ENCODE measurements at places on chromosomes 6 and 20. TPM values are rescaled to one million over a fixed set of nuclear protein-coding genes. Genes with fewer than 3 reads are reported as not detected.
A peak's percentile ranks its signal among the peaks of the same experiment; 100 is the strongest.

DNA sequence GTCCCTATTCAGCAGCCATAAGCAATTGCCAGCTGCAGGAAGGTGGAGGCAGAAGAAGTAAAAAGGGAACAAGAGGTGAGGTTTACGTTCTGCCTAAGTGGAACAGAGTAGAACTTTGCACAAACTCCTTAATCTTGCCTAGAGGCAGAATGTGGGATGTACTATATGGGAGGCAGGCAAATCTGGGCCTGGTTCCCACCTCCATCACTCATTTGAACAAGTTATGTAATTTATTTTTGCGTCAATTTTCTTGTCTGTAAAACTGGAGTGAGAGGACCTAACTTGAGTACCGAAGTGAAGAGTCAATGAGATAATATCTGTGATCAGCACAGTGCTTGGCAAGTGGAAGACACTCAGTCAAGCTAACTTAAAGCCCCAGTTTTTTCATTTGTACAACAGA lies 2.0 kb upstream of the TPBG start:
- peak overlapping the region; percentile 81 for H3K4me3 ChIP-seq
- H3K27ac ChIP-seq = no peak overlapping the region
- DNase-seq = no peak
- H3K4me1 ChIP-seq = peaks cover 27% of the 10 kb centered on the region
- H3K36me3 ChIP-seq = peaks cover 4% of the 10 kb centered on the region

GRCh38 chr6:38968702-38969149 lies 79.9 kb upstream of the GLP1R start:
- no peak overlapping the region for H3K4me3 ChIP-seq
- no peak overlapping the region for H3K27ac ChIP-seq
- H3K4me1 ChIP-seq = no peaks in the 10 kb centered on the region
- no peak for DNase-seq

LHFPL5 gene
- not detected for total RNA-seq

GRCh38 chr6:130426066-130426721 lies 60.4 kb downstream of the TMEM200A start:
- no peak overlapping the region for H3K4me3 ChIP-seq
- no peaks in the 10 kb centered on the region for H3K36me3 ChIP-seq
- H3K27me3 ChIP-seq = no peaks in the 10 kb centered on the region
- no peak for DNase-seq

ZC2HC1B gene
- total RNA-seq = not detected

CLPSL2 gene
- not detected for total RNA-seq

DNA sequence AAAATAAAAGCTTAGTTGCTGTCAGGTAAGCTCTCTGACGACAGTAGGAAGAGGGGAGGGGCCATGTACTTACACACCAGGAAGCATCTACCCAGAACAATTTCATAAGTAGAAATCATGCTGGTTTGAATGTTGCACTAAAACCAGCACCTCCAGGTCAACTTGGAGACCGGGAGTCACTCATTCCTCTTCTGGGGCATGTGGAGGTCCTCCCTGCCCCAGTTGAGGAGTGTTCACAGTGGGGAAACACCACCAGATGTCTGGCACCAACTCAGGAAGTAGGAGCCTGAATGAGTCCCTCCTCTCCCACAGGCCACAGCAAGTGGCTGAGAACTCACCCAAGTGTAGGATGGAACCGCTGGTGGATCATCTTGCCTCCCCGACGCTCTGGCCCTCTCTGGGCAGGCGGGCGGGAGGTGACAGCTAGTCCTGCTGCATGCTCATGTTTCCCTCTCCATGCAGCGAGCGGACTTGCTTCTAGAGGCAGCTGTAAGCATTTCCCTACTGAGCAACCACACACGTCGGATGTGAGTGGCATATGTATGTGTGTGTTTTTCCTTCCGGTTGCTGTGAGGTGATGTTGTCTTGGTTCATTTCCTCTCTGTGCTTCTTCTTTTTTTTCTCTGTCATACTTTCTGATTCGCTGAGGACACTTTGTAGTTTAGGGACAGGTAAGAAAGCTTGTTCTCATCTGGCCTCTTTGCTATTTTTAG lies 149.5 kb upstream of the NEDD9 start:
- DNase-seq = no peak
- H3K27me3 ChIP-seq = no peaks in the 10 kb centered on the region
- no peak overlapping the region for H3K4me3 ChIP-seq
- H3K4me1 ChIP-seq = peaks cover 9% of the 10 kb centered on the region
- no peak overlapping the region for H3K27ac ChIP-seq

COL20A1 gene
- total RNA-seq = 0.37 TPM

CDH4 gene
- total RNA-seq = 6.5 TPM

EYA4 gene
- 2.3 TPM for total RNA-seq

DNA sequence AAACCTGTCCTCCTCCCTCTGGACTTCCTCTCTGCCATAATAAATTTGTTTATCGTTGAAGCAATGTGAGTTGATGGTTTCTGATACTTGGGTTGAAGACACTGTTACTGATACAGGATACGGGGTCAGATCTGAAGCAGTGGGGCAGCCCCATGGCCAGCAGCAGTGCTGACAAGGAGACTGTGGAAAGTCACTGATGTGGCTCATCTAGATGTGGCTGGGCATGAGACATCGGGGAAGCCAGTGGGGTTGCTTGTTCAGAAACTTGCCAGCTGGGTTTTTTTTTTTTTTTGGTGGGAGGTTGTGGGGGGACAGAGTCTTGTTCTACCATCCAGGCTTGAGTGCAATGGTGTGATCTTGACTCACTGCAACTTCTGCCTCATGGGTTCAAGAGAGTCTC lies 2.6 kb upstream of the BPI start:
- peaks cover 15% of the 10 kb centered on the region for H3K4me1 ChIP-seq
- no peaks in the 10 kb centered on the region for H3K36me3 ChIP-seq
- H3K4me3 ChIP-seq = no peak overlapping the region
- no peak overlapping the region for H3K27ac ChIP-seq
- no peaks in the 10 kb centered on the region for H3K27me3 ChIP-seq

CBLN4 gene
- total RNA-seq = not detected

DNA sequence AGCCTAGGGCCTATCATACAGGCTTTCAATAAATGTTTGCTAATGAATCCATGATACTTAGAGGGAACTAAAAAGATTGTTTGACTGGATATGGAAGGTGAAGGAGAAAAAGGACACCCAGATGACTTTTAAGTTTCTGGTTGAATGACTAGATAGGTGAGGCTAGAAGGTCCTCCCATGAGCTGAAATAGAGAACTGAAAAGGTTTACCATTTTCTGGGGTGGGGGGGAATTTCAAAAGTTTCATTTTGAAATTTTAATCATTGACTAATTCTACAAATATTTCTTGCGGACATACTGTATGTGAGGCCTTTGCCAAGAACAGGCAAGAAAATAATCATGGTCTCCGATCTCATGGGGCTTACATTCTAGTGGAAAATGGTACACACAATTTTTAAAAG lies 17.9 kb upstream of the ZBTB2 start:
- no peaks in the 10 kb centered on the region for H3K27me3 ChIP-seq

DNA sequence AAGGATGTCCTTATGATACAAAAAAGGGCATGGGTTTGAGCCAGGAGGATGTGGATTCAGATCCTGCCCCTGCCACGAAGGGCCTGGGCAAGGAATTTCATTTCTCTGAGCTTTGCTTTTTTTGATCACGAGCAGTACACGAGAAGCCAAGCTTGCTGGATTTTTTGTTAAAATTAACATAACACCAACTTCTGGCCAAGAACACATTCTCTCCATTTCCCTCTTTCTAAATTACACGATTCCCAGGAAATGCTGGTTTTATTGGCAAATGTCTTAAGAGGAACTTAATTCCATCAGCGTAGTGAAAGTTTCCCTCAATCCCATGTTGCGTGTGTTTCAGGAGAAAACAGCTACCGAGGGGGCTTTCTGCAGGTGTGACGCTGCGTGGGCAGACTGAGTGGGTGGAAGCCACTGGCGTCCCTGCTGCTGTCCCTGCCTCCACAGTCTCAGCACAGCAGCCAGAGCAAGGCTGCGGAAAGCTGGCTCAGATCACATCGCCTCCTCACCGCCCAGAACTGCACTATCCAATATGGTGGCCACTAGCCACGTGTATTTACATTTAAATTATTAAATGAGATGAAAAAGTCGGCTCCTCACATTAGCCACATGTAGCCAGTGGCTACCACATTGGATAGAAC lies 120.8 kb upstream of the INSM1 start:
- H3K36me3 ChIP-seq = no peaks in the 10 kb centered on the region
- H3K27me3 ChIP-seq = no peaks in the 10 kb centered on the region
- H3K27ac ChIP-seq = no peak overlapping the region

- H3K4me1 ChIP-seq = no peaks in the 10 kb centered on the region
- no peaks in the 10 kb centered on the region for H3K36me3 ChIP-seq
- H3K27ac ChIP-seq = no peak overlapping the region
- H3K4me3 ChIP-seq = no peak overlapping the region
- no peak for DNase-seq
- H3K27me3 ChIP-seq = peaks cover 4% of the 10 kb centered on the region
These were observed 1.2 kb upstream of the TMEM217 start for GRCh38 chr6:37259191-37259590.

DNA sequence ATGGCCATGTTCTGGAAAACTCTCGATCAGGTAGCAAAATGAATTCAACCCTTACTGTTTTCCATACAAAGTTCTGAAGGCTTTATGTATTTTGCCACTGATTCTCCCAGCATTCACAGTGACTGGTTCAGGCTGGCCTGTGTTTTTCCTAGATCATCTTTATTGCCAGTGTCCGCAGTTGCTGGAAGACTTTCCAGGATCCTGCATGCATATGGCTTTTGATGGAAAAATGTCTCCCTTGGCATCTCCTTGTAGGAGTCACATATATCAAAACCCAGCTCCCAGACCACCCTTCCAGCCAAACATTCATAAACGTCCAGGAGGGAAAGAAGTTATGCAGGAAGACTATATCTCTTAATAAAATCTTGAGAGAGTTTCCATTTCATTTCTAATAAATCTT lies 588.8 kb downstream of the MAFB start:
- H3K27ac ChIP-seq = no peak overlapping the region
- no peaks in the 10 kb centered on the region for H3K4me1 ChIP-seq
- no peaks in the 10 kb centered on the region for H3K36me3 ChIP-seq
- H3K4me3 ChIP-seq = no peak overlapping the region

- DNase-seq = no peak
- H3K4me3 ChIP-seq = no peak overlapping the region
- H3K27me3 ChIP-seq = no peaks in the 10 kb centered on the region
These were observed 64.8 kb upstream of the FOXQ1 start for GRCh38 chr6:1247056-1247455.

DNA sequence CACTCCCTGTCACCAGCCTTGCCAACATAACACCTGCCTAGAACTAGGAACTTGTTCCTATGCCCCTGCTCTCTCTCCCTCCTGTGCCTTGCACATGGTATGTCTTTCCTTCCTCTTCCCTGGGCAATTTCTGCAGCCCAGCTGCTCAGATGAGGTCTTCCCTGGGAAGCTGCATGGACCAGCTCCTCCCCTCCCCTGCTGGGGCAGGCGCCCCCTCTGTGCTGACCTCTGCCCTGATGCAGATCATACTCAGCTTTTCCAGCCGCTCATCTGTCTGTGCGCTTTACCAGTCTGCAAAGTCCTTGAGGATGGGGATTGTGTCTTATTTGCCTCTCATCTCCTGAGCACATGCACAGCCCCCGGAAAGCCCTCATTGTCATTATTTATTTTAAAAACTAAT lies 161.8 kb downstream of the SCML4 start:
- no peak for DNase-seq
- no peaks in the 10 kb centered on the region for H3K27me3 ChIP-seq
- no peak overlapping the region for H3K27ac ChIP-seq
- peaks cover 3% of the 10 kb centered on the region for H3K36me3 ChIP-seq
- no peak overlapping the region for H3K4me3 ChIP-seq

GRCh38 chr6:41584668-41585205 lies 38.6 kb downstream of the FOXP4 start:
- no peak overlapping the region for H3K4me3 ChIP-seq
- peaks cover 50% of the 10 kb centered on the region for H3K4me1 ChIP-seq
- H3K27me3 ChIP-seq = no peaks in the 10 kb centered on the region
- peak; percentile 69 for DNase-seq
- no peaks in the 10 kb centered on the region for H3K36me3 ChIP-seq
- no peak overlapping the region for H3K27ac ChIP-seq

DNA sequence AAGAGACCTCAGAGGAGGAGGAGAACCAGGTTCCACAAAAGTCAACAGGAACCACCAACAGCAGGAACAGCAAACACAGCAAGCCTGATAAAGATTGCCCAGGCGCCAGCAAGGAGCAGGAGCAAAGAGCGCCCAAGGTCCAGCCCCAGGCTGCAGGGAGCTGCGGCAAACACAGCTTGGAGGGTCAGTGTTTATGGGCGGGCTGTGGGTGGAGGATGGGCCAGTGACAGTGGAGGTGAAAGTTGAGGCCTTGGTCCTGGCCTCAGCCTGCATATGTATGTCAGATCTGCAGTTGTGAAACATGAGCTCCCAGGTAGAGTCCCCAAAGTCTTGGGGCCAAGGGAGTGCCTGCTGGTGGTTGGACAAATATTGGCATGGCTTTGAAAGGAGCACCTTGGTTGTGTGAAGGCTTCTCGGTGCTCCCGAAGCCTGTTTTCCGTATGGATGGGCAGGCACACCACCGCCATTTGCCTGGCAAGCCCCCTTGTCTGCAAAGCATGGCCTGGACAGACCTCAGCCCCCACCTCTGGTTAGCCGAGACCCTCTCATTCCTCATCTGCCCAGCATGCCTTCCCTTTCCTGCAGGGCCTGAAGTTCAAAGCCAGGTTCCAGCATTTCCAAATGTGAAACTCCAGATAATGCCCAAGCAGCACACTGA lies 2.0 kb upstream of the CAPN11 start:
- H3K36me3 ChIP-seq = no peaks in the 10 kb centered on the region
- no peaks in the 10 kb centered on the region for H3K4me1 ChIP-seq
- no peak overlapping the region for H3K4me3 ChIP-seq
- no peaks in the 10 kb centered on the region for H3K27me3 ChIP-seq

DNA sequence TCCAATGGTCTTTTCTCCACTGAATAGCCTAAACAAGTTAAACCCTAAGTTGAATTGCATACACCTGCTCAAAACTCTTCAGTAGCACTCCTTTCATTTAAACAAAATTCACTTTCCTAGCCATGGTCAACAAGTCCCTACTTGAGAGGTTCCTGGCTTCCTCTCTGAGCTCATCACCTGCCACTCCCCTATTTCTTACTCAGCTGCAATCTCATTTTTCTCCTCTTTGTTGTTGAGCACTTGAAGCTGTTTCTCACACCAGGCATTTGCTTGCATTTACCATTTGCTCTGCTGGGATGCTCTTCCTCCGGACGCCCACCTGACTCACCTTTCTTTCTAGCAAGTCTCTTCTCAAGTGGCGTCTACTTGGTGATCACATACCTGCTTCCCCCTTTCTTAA lies 38.5 kb downstream of the EDN1 start:
- no peak overlapping the region for H3K27ac ChIP-seq
- no peak for DNase-seq
- no peak overlapping the region for H3K4me3 ChIP-seq
- no peaks in the 10 kb centered on the region for H3K27me3 ChIP-seq
- H3K4me1 ChIP-seq = peaks cover 14% of the 10 kb centered on the region

- no peaks in the 10 kb centered on the region for H3K27me3 ChIP-seq
- H3K4me1 ChIP-seq = no peaks in the 10 kb centered on the region
- no peak overlapping the region for H3K27ac ChIP-seq
- no peaks in the 10 kb centered on the region for H3K36me3 ChIP-seq
- DNase-seq = no peak
- H3K4me3 ChIP-seq = no peak overlapping the region
These were observed 18.0 kb downstream of the KHDC1L start for GRCh38 chr6:73207221-73207837.

GRCh38 chr6:62465206-62465605 lies 179.2 kb upstream of the KHDRBS2 start:
- H3K4me3 ChIP-seq = no peak overlapping the region
- no peak for DNase-seq
- H3K4me1 ChIP-seq = no peaks in the 10 kb centered on the region
- no peaks in the 10 kb centered on the region for H3K27me3 ChIP-seq
- no peak overlapping the region for H3K27ac ChIP-seq

MAFB gene
- total RNA-seq = 1.3 TPM

All from neural progenitor cell (in vitro differentiated cells).